Hematopoietic multipotent progenitor cell (in vitro differentiated cells): ENCODE measurements at places on chromosomes 3 and 15. TPM values are rescaled to one million over a fixed set of nuclear protein-coding genes. Genes with fewer than 3 reads are reported as not detected.

The HIGD2B gene
- total RNA-seq: under 0.01 TPM

The MYO5C gene
- 41.2 TPM for total RNA-seq

The IL5RA gene
- total RNA-seq: 2.2 TPM

The FBXW12 gene
- total RNA-seq: under 0.01 TPM

The RGMA gene
- total RNA-seq: 1.1 TPM

The MEX3B gene
- total RNA-seq: 29.4 TPM

The GOLGA8M gene
- 1.1 TPM for total RNA-seq

The TRIM42 gene
- total RNA-seq: not detected

The AADACL2 gene
- not detected for total RNA-seq

The CD200R1 gene
- 0.54 TPM for total RNA-seq

The DGKG gene
- total RNA-seq: 6.2 TPM

The FSD2 gene
- not detected for total RNA-seq

The DAG1 gene
- 18.3 TPM for total RNA-seq

The GOLGA8H gene
- total RNA-seq: 1.6 TPM

The CELSR3 gene
- 3.2 TPM for total RNA-seq

The GOLGA8S gene
- total RNA-seq: 0.27 TPM

The HTR3E gene
- total RNA-seq: not detected

The CTDSPL gene
- total RNA-seq: 37.4 TPM

The PDHB gene
- 39.9 TPM for total RNA-seq

The SPSB4 gene
- 0.27 TPM for total RNA-seq

The MYH15 gene
- under 0.01 TPM for total RNA-seq

The FGF12 gene
- not detected for total RNA-seq

The WDR93 gene
- total RNA-seq: 0.27 TPM

The CFAP100 gene
- total RNA-seq: not detected

The SNTN gene
- total RNA-seq: not detected

The PARP15 gene
- total RNA-seq: 7.0 TPM

The MYZAP gene
- 0.27 TPM for total RNA-seq

The CASR gene
- total RNA-seq: under 0.01 TPM

The AQP9 gene
- total RNA-seq: 0.54 TPM

The MASP1 gene
- under 0.01 TPM for total RNA-seq

The BOC gene
- total RNA-seq: under 0.01 TPM

The SNX22 gene
- total RNA-seq: 1.1 TPM

The AAGAB gene
- total RNA-seq: 21.5 TPM

The C3orf22 gene
- total RNA-seq: not detected

The ROBO1 gene
- total RNA-seq: 3.2 TPM

The LSAMP gene
- 0.27 TPM for total RNA-seq

The CAPN3 gene
- total RNA-seq: 3.0 TPM
